ENCODE measurements at places on chromosomes 12 and 14. TPM values are rescaled to one million over a fixed set of nuclear protein-coding genes. Genes with fewer than 3 reads are reported as not detected.

- no peak overlapping the region for H3K4me3 ChIP-seq
- no peak for DNase-seq
- no peak overlapping the region for H3K27ac ChIP-seq
- no peaks in the 10 kb centered on the region for H3K27me3 ChIP-seq
- no peaks in the 10 kb centered on the region for H3K36me3 ChIP-seq
Measured at GRCh38 chr12:121958541-121959240, 40.3 kb downstream of the CFAP251 start.

GRCh38 chr12:120110550-120111501 is 5.7 kb downstream of the RAB35 start:
- peaks cover 3% of the 10 kb centered on the region for H3K4me1 ChIP-seq
- no peaks in the 10 kb centered on the region for H3K27me3 ChIP-seq

DNA sequence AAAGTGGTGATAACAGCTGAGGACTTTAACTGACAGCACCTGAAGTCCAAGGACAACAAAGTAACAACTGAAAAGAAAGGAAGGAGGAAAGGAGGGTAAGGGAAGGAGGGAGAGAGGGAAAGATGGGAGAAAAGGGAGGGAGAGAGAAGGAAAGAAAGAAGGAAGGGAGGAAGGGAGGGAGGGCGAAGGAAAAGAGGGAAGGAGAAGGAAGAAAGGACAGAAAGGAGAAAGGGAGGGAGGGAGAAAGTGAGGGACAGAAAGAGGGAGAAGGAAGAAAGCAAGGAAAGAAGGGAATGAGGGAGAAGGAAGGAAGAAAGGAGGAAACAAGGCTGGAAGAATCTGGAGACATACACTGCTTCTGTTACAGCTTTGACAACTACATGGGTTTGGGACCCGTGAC is 494.4 kb downstream of the FUT8 start:
- H3K4me3 ChIP-seq = no peak overlapping the region
- no peak for DNase-seq
- H3K4me1 ChIP-seq = no peaks in the 10 kb centered on the region
- H3K27me3 ChIP-seq = no peaks in the 10 kb centered on the region
- H3K27ac ChIP-seq = no peak overlapping the region

GRCh38 chr14:64953310-64953654 is 10.7 kb upstream of the GPX2 start:
- peaks cover 35% of the 10 kb centered on the region for H3K36me3 ChIP-seq
- no peak for DNase-seq
- no peak overlapping the region for H3K4me3 ChIP-seq
- no peak overlapping the region for H3K27ac ChIP-seq
- peaks cover 6% of the 10 kb centered on the region for H3K4me1 ChIP-seq
- no peaks in the 10 kb centered on the region for H3K27me3 ChIP-seq

DNA sequence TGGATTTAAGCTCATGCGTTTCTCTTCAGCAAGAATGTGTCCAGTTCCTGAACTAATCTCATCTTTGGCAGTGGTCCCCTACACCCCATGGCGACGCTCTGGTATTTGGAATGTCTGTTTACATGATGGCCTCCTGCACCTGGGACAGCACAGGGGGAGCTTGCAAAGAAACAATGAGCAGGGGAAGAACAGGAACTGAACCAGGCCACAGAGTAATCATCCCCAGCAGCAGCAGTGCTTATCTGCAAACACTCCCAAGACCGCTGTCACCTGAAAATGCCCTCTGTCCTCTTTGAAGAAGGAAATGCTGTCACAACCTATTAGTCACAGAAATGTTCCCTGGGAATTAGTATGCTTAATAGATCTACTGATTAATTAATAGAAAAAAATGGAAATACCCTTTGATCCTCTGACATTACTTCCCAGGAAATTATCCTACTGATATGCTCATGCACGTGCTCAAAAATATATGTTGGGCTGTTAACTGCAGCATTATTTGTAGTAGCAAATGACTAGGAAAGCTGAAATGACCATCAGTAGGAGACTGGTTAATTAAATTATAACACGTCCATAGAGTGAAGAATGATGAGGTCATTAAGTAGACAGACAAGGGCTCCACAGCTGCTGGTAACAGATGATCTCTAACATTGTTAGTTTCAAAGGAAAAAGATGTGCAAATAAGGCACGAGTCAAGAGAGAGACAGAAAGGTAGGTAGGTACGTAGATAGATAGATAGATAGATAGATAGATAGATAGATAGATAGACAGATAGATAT is 279.3 kb upstream of the FLRT2 start:
- H3K36me3 ChIP-seq = no peaks in the 10 kb centered on the region
- DNase-seq = peak; percentile 80
- no peak overlapping the region for H3K4me3 ChIP-seq
- H3K27me3 ChIP-seq = no peaks in the 10 kb centered on the region
- H3K4me1 ChIP-seq = peaks cover 5% of the 10 kb centered on the region

GRCh38 chr12:87196321-87196720 is 832.9 kb downstream of the C12orf50 start:
- H3K4me3 ChIP-seq = no peak overlapping the region
- no peaks in the 10 kb centered on the region for H3K27me3 ChIP-seq
- no peak for DNase-seq
- H3K36me3 ChIP-seq = no peaks in the 10 kb centered on the region
- no peak overlapping the region for H3K27ac ChIP-seq

GRCh38 chr14:73253721-73254120 is 16.4 kb downstream of the PAPLN start:
- peaks cover 55% of the 10 kb centered on the region for H3K36me3 ChIP-seq
- DNase-seq = no peak
- no peak overlapping the region for H3K27ac ChIP-seq
- H3K4me3 ChIP-seq = no peak overlapping the region

DNA sequence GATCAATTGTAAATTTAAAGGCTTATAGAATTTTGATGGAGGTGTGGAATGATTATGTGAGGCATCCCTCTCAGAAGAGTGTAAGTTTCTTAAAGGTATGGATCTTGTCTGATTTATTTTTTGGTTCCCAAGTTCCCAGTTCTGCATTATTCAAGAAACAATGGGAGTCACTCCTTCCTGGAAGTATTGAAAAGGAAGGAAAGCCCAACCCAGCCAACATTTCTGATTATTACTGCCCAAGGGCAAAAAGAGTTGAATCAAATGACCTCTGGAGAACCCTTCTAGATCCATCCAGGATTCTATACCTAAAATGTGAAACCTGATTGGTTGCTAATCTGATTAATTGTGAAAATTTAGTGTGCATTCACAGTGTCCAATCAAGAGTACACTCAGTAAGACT is 166.2 kb downstream of the ANO2 start:
- DNase-seq = no peak
- H3K4me3 ChIP-seq = no peak overlapping the region
- H3K4me1 ChIP-seq = no peaks in the 10 kb centered on the region
- H3K27me3 ChIP-seq = peaks cover 14% of the 10 kb centered on the region
- no peaks in the 10 kb centered on the region for H3K36me3 ChIP-seq
- no peak overlapping the region for H3K27ac ChIP-seq

REM2 gene
- polyA plus RNA-seq = 0.72 TPM

PLEKHD1 gene
- 0.03 TPM for polyA plus RNA-seq

ATP2A2 gene
- 144 TPM for polyA plus RNA-seq

GALNT4 gene
- 48.7 TPM for polyA plus RNA-seq

PTGER2 gene
- polyA plus RNA-seq = 4.6 TPM

DDX55 gene
- 37.9 TPM for polyA plus RNA-seq

MIP gene
- 0.24 TPM for polyA plus RNA-seq
